T-cell (primary cell): ENCODE measurements at places on chromosomes 5 and 9. TPM values are rescaled to one million over a fixed set of nuclear protein-coding genes. Genes with fewer than 3 reads are reported as not detected.

The LRRC8A gene
- total RNA-seq, result 34.3 TPM

The TAL2 gene
- not detected for total RNA-seq

The UHRF2 gene
- 120 TPM for total RNA-seq

DNA sequence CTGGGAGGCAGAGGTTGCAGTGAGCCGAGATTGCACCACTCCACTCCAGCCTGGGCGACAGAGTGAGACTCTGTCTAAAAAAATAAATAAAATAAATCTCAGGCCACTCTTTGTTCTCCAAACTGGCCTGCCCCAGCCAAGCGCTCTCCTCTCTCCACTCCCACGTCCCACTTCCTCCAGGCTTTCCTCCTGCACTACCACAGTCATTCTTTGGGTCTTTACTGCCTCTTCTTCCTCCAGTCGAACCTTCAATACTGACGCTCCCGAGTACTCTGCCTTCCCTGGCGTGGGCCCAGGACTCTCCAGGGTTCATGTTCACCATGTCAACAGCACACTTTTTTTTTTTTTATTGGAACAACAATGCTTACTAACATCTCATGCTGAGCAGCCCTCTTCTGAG is 23.9 kb downstream of the RNF130 start:
- no peak for DNase-seq

GRCh38 chr9:4741365-4742089 is 525 bp upstream of the AK3 start:
- no peak for DNase-seq

- DNase-seq, result no peak
Observed at GRCh38 chr9:112366591-112366990, 13.3 kb upstream of the HSDL2 start.

- DNase-seq, result no peak
Observed at GRCh38 chr5:175773534-175774070, 97.8 kb upstream of the CPLX2 start.

DNA sequence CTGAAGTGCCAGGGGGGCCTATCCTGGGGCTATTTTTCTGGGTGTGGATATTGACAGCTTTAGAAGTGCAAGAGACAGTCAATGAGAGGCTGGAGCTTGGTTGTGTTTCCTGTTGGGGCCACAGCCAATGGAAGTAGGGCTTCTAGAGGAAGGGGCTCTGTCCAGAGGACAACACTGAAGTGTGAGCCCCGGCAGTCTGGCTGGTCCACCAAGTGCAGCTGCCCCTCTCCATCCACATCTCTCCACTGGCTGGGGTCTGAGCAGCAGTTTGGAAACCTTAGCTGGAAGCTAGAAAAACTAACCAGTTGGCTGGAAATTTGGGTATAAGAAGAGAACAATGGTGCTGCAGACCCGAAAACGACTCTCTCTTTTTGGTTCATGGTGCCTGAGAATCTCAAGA is 64.3 kb upstream of the PSD2 start:
- no peak for DNase-seq

DNA sequence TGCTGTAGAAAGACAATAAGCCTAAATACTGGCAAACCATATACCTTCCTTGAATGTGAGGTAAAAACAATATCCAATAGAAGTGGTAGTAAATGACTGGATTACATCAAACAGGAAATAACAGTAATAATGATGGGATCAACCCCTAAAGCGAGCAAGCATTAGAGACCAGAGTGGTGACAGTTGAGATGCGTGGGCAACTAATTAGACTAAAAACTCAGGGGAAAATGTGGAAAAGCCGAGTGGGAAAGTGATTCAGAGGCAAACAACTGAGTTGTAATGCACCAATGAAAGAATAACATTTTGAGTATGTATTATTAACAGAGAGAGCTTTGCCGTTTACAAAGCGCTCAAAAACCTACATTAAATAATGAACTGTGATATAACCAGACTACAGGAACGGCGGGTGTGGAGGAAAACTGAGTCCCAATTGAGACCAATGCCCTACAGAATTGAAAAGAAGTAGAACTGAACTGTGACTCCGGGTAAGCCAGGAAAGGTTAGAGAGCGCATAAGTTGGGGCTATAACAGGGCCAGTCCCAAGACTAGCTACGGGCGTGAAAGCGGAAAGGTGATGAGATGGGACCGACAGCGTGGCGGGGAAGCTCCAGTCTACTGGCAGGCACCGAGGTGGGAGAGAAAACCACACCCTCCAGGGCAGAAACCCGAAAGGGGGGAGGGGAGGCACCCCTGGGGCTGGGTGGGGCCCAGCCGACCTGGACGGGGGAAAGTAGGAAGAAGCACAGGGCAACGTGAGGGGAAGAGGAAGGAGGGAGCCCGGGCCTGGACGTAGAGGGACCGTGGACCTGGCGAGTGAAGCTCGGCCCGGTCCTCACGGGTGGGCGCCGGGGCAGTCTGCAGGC is 592 bp downstream of the UBAP2 start:
- DNase-seq, result no peak

GRCh38 chr9:127295005-127295404 is 30.4 kb downstream of the GARNL3 start:
- no peak for DNase-seq

- DNase-seq, result no peak
Observed at GRCh38 chr9:76296561-76297310, 97.5 kb downstream of the RFK start.
